ENCODE measurements at places on chromosomes 12 and 14.

DNA sequence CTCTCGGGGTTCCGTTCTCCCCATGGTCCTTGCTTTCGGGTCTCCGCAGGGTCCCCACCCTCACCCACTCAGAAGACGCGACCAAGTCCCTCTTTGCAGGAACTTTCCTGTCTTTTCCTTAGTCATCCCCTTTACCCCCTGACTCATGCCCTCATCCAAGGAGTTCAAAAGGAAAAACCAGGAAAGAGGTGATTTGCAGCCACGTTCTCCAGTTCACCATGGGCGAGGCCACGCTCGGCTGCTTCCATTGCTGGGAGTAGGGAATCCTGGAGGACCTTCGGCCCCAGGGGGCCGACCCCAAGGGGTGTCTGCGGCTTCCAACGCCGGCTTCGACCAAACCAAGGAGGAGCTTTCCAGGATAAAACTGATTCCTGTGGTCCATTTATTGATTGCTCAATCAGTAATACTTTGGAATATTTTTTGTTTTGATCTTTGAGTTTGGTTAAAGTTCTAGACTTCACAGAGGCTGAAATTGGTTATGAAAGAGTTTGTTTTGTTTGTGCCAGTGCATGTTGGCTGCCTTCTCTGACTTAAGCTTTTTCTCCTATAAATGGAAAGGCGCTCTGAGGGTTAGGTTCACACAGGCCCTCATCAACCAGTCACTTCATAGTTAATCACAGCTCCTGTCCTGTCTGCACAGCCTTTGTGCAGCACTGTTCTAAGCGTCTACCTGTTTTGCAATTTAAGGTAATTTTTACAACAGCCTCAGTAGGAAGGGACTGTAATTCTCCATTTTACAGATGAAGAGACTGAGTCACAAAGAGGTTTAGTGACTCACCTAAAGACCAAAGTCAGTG is 827 bp downstream of the ALDH2 start:
- no peaks in the 10 kb centered on the region for H3K27me3 ChIP-seq
- no peaks in the 10 kb centered on the region for H3K36me3 ChIP-seq
- H3K4me1 ChIP-seq, result peaks cover 39% of the 10 kb centered on the region
- no peak overlapping the region for H3K27ac ChIP-seq

DNA sequence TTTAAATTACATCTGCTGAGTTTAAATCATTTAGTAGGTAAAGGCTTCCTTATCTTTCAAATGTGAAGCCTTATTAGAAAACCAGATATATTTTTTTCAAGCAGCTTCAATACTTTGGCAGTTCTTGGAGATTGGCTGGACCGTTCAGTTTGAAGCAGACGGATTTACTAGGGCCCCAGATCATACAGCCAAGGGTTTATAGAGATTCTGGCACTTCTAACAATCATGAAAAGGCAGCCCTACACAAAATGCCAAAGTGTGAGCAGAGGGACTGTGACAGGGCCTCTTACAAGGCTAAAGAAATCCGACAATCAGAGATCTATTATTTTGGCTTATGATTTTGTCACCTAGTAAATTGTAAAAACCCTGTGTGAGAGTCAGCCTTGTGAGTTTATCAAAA is 162.8 kb upstream of the SLC38A2 start:
- no peak for DNase-seq
- H3K27me3 ChIP-seq, result no peaks in the 10 kb centered on the region
- H3K27ac ChIP-seq, result no peak overlapping the region
- H3K36me3 ChIP-seq, result no peaks in the 10 kb centered on the region

DNA sequence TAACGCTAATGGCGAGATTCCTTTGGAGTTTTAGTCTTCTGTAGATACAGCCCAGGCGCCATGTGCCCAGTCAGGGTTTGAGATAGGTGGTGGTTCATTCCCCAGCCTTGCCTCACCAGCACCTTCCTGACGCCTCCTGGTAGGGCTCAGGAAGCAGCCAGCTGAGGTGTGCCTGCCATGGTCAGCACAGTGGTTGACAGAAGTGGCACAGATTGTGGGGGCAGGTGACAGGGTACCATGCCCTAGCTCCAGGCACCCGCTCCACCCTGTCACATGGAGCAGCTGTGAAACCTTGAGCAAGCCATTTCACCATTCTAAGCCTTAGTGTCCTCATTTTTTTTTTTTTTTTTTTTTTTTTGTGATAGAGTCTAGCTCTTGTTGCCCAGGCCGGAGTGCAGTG is 45.6 kb downstream of the EVL start:
- no peaks in the 10 kb centered on the region for H3K27me3 ChIP-seq
- no peaks in the 10 kb centered on the region for H3K4me1 ChIP-seq
- H3K4me3 ChIP-seq, result no peak overlapping the region
- DNase-seq, result no peak
- H3K36me3 ChIP-seq, result peaks cover 19% of the 10 kb centered on the region

DNA sequence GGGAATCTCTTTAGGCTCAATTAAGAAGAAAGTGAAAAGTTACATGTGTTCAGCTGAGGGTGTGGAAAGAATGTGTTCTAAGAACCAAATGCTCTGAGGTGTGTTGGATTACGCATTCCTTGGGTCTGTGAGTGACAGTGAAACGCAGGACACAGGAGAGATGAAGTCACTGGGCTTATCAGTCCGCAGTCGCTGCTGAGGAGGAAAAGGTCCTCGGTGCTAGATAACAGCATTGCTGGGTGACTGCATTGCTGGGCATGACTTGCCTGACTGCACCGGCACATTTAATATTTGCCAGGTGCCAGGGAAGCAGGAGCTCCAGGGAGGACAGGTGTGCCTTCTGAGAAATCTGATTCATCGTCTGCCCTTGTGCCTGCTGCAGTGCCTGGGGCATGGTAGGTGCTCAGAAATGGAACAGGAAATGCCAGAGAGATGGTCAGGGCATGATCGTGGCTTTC is 64.4 kb upstream of the FZD10 start:
- no peak for DNase-seq
- no peaks in the 10 kb centered on the region for H3K36me3 ChIP-seq
- H3K27me3 ChIP-seq, result no peaks in the 10 kb centered on the region

- no peak overlapping the region for H3K4me3 ChIP-seq
- no peaks in the 10 kb centered on the region for H3K36me3 ChIP-seq
- H3K27ac ChIP-seq, result no peak overlapping the region
- no peaks in the 10 kb centered on the region for H3K27me3 ChIP-seq
- no peak for DNase-seq
Observed at GRCh38 chr14:83320837-83321236, 1787.2 kb upstream of the SEL1L start.

- H3K4me3 ChIP-seq, result no peak overlapping the region
- peaks cover 6% of the 10 kb centered on the region for H3K36me3 ChIP-seq
- no peak for DNase-seq
- peak overlapping the region; percentile 46 for H3K27ac ChIP-seq
Observed at GRCh38 chr12:56658921-56659320, 13.1 kb upstream of the ATP5F1B start.

- no peaks in the 10 kb centered on the region for H3K36me3 ChIP-seq
- no peaks in the 10 kb centered on the region for H3K4me1 ChIP-seq
- DNase-seq, result peak; percentile 23
- H3K27me3 ChIP-seq, result no peaks in the 10 kb centered on the region
- H3K4me3 ChIP-seq, result no peak overlapping the region
- H3K27ac ChIP-seq, result no peak overlapping the region
Observed at GRCh38 chr14:80491131-80491530, 279.8 kb upstream of the DIO2 start.

GRCh38 chr14:99995700-99996356 is 69.4 kb upstream of the EVL start:
- H3K4me3 ChIP-seq, result no peak overlapping the region
- DNase-seq, result peak; percentile 89
- H3K27me3 ChIP-seq, result no peaks in the 10 kb centered on the region
- no peak overlapping the region for H3K27ac ChIP-seq
- H3K36me3 ChIP-seq, result no peaks in the 10 kb centered on the region

- no peaks in the 10 kb centered on the region for H3K27me3 ChIP-seq
- H3K27ac ChIP-seq, result no peak overlapping the region
- no peaks in the 10 kb centered on the region for H3K36me3 ChIP-seq
- H3K4me3 ChIP-seq, result no peak overlapping the region
- H3K4me1 ChIP-seq, result no peaks in the 10 kb centered on the region
- DNase-seq, result no peak
Observed at GRCh38 chr12:131379738-131380137, 331.2 kb upstream of the SFSWAP start.

DNA sequence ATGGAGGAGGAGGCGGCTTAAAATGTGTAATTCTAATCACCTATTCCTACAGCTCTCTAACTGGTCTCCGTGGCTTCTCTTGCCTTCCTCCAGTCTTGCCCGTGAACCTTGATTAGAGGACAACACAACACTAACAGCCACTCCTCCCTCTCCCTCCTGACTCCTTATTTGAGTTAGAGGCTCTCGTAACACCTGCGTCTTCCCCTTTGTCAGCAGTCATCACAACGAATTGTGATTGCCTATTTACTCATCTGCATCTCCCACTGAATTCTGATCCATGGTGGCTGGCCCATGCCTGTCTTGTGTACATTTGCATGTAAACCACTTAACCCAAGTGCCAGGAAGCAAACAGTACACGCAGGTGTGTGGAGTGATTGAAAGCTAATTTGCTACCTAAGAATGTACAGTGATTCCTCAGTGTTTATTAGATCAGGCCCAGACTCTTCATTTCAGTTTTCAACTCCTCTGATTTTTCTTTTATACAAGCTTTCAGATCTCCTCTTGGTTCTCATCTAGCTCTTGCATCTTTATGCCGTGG is 154.5 kb downstream of the MON2 start:
- DNase-seq, result no peak
- no peaks in the 10 kb centered on the region for H3K4me1 ChIP-seq
- H3K27ac ChIP-seq, result no peak overlapping the region
- no peak overlapping the region for H3K4me3 ChIP-seq

- no peak for DNase-seq
- no peaks in the 10 kb centered on the region for H3K36me3 ChIP-seq
- H3K4me3 ChIP-seq, result no peak overlapping the region
- H3K27ac ChIP-seq, result no peak overlapping the region
- no peaks in the 10 kb centered on the region for H3K27me3 ChIP-seq
- H3K4me1 ChIP-seq, result no peaks in the 10 kb centered on the region
Observed at GRCh38 chr12:29863665-29864064, 79.9 kb upstream of the TMTC1 start.

DNA sequence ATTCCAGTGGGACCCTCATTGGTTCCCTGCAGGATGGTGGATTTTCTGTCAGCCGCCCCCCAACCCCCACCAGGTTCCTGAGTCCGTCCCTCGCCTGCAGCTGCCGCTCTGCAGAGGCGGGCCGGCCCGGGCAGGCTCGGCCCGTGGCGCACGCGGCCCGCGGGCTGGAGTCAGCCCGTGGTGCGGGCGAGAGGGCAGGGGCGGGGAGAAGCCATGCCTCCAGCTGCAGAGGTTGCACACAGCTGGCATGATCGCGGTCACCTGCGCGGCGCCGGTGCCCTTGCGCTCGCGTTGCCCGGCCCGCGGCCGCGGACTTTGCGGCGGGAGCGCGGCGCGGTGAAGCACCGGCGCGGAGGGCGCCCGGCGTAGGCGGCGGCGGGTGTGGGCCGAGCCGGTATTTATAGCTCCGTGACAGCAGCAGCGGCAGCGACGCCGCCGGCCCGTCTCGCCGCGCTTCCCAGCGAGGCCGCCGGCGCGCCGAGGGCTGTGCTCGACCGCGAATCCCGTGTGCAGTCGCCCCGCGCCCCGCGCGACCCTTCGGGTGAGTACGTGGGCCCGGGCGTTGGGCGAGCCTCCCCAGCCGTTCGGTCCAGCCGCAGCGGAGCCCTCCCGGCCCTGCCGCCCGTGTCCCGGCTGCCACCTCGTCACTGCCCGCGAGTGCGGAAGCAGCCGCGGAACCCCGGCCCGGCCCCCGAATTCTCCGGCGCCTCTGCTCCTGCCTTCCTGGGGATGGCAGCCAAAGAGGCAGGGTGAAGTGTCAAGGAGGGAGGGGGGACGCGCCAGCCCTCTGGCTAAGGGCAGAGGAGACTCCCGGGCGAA is at the start of gene TMEM117:
TSS of gene TMEM117 (plus strand) at position 426 of the 819 bp plus-strand sequence.
- peaks cover 4% of the 10 kb centered on the region for H3K4me1 ChIP-seq
- no peaks in the 10 kb centered on the region for H3K27me3 ChIP-seq
- no peaks in the 10 kb centered on the region for H3K36me3 ChIP-seq
- no peak for DNase-seq
- peak within 1 kb of the TSS; percentile 79 for H3K4me3 ChIP-seq

DNA sequence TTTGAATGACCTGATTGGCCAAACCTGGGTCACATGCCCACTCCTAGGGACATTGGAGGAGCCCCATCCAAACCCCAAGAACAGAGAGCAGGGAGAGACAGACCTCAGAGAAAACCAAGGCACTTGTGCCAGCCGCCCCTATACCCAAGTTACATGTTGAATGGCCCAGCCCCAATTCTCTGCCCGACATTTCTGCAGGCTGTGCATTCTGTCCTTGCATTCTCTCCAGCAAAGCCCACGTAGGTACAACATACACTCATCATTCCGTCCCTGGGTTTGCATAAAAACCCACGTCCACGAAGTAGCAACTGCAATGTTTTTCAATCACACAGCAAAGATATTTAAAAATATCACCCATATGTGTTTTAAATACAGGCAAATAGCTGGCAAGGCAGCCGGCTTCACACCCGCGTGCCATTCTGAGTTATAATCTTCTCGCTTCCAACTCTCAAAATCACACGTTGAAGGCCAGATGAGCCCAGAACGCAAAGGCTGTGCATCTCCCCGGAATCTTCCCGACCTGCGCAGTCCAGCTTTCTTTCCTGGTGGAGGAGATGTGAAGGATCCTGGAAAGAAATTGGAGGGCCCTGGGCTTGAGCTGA is 91.7 kb upstream of the MYL2 start:
- no peaks in the 10 kb centered on the region for H3K4me1 ChIP-seq
- H3K27ac ChIP-seq, result no peak overlapping the region
- peaks cover 2% of the 10 kb centered on the region for H3K27me3 ChIP-seq
- no peak overlapping the region for H3K4me3 ChIP-seq
- H3K36me3 ChIP-seq, result no peaks in the 10 kb centered on the region
- DNase-seq, result no peak

- DNase-seq, result no peak
- no peak overlapping the region for H3K27ac ChIP-seq
- no peak overlapping the region for H3K4me3 ChIP-seq
- H3K36me3 ChIP-seq, result no peaks in the 10 kb centered on the region
Observed at GRCh38 chr12:76623931-76624330, 64.4 kb upstream of the OSBPL8 start.

DNA sequence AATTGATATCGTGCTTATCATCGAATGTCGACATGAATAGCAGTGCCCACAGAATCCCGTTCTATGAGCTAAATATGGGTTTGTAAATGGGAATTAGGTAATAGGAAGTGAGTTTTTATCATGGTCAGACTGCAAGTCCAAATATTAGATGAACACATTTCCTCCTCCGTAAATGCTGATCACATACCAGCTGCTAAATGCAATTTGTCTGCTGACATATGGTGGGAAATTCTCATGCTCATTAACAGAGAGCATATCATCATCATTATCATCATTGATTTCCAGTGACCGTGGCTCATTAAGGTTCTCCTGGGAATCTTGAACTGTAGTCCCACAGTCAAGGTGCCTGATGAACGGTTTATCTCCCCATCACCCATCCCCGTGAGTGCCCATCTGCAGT is 998.8 kb upstream of the TMEM132C start:
- no peaks in the 10 kb centered on the region for H3K4me1 ChIP-seq
- H3K27ac ChIP-seq, result no peak overlapping the region
- H3K36me3 ChIP-seq, result no peaks in the 10 kb centered on the region
- H3K4me3 ChIP-seq, result no peak overlapping the region
- DNase-seq, result no peak

Measured in GM12878 (cell line).